ENCODE measurements at places on chromosomes 4 and X. TPM values are rescaled to one million over a fixed set of nuclear protein-coding genes. Genes with fewer than 3 reads are reported as not detected.

Gene CAMK2D
- total RNA-seq = 50.3 TPM

Gene MAP7D2
- total RNA-seq = 0.98 TPM

DNA sequence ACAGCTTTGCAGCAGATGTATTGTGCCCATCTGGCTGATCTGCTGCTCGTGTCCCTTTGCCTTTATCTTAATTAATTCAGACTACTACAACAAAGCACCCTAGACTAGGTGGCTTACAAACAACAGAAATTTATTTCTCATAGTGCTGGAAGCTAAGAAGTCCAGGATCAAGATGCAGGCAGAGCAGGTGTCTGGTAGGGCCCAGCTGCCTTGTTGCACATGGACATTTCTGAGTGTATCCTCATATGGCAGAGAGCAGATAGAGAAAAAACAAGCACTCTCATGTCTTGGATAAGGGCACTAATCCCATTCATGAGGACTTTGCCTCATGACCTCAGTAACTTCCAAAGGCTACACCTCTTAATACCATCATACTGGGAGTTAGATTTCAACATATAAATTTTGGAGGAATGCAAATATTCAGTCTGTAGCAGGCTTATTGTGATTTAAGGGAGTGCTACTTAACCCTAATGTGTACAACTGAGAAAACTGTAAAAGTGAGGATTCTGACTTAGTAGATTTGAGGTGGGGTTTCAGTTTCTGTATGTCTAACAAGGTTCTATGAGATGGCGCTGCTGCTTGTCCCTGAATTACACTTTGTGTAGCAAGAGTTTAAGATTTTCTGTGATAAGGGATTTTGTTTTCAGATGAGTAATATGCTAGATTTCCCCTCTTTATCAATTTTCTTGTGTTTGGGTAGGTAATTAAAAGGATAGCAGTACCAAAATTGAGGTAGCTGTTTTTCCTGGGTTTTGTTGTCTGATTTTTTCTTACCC, 473.2 kb upstream of the TECRL start:
- no peaks in the 10 kb centered on the region for H3K36me3 ChIP-seq
- no peak overlapping the region for H3K4me3 ChIP-seq
- H3K27ac ChIP-seq = no peak overlapping the region
- no peaks in the 10 kb centered on the region for H3K27me3 ChIP-seq

DNA sequence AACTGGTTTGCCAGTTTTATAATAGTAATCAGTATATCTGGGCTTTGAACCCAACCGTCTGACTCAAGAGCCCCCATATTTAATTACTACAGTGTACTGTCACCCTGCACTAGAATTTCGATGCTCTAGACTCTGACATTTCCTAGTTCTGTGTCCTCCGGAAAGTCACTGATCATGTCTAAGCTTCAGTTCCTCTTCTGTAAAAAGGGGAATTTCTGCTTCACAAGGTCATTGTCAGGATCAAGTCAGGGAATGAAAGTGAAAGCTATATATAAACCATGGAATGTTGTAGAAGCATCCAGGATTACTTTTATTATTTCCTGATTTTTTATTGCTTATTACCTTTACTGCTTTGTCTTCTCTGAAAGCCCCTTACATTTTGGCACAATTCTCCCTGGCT, 4.0 kb upstream of the KCNIP4 start:
- peaks cover 8% of the 10 kb centered on the region for H3K4me1 ChIP-seq
- H3K36me3 ChIP-seq = no peaks in the 10 kb centered on the region
- H3K27me3 ChIP-seq = no peaks in the 10 kb centered on the region
- no peak overlapping the region for H3K4me3 ChIP-seq
- no peak overlapping the region for H3K27ac ChIP-seq

GRCh38 chrX:51894697-51895336, 1.4 kb downstream of the MAGED1 start:
- no peaks in the 10 kb centered on the region for H3K27me3 ChIP-seq
- peak overlapping the region; percentile 53 for H3K4me3 ChIP-seq
- H3K4me1 ChIP-seq = peaks cover 17% of the 10 kb centered on the region
- H3K36me3 ChIP-seq = no peaks in the 10 kb centered on the region

DNA sequence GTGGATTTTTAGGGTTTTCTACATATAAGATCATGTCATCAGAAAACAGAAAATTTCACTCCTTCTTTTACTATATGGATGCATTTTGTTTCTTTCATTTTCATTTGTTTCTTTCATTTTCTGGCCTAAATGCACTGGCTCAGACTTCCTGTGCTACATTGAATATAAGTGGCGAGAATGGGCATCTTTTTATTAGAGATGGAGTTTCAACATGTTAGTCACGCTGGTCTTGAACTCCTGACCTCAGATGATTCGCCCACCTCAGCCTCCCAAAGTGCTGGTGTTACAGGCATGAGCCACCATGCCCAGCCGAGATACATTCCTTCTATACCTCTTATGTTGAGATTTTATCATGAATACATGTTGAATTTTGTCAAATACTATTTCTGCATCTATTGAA, 61.8 kb downstream of the BRWD3 start:
- no peak overlapping the region for H3K4me3 ChIP-seq
- no peaks in the 10 kb centered on the region for H3K4me1 ChIP-seq
- no peak for DNase-seq
- no peaks in the 10 kb centered on the region for H3K27me3 ChIP-seq

DNA sequence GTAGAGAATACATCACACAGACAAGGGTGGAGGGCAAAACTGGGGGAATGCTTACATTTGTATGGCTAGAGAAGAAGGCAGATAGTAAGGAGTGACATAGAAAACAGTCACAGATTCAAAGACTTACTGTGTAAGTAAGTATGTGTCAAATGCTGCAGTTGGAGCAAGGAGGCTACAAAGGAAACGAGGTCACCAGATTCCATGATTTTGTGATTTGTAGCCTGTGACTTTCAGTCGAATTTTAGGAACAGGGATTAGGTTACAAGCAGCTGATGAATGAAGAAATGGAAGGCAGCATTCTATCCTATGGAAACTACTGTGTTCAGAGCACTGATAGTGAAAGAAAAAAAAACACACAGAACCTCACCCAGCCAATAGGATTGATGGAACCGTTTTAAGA, 407.9 kb downstream of the IL15 start:
- no peak overlapping the region for H3K4me3 ChIP-seq
- no peak for DNase-seq
- H3K27ac ChIP-seq = no peak overlapping the region
- no peaks in the 10 kb centered on the region for H3K36me3 ChIP-seq
- no peaks in the 10 kb centered on the region for H3K27me3 ChIP-seq

DNA sequence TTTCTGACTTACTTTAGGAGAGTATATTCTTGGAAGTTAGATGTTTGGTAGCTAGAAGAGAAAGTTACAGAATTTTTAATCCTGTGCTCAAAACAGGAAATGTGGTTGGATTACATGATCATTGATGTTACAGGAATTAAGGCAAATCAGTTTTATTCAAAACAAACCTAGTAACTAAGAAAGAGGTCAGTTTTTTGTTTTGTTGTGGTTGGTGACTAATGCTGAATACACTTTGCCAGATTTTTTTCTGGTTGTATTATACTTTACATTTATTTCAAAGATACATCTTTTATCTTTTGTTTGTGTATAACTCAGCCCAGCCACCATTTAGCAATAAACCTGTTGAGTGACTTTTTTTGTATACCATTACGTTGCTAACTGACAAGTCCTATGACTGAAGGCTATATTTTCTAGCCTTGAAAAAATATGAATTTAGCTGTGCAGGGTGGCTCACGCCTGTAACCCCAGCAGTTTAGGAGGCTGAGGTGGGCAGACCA, 116.7 kb downstream of the KLHL8 start:
- H3K4me3 ChIP-seq = no peak overlapping the region
- no peaks in the 10 kb centered on the region for H3K36me3 ChIP-seq
- no peaks in the 10 kb centered on the region for H3K27me3 ChIP-seq
- H3K4me1 ChIP-seq = peaks cover 44% of the 10 kb centered on the region

GRCh38 chr4:126004941-126005340, 690.2 kb downstream of the FAT4 start:
- no peaks in the 10 kb centered on the region for H3K4me1 ChIP-seq
- H3K27me3 ChIP-seq = no peaks in the 10 kb centered on the region
- no peak overlapping the region for H3K4me3 ChIP-seq
- H3K27ac ChIP-seq = no peak overlapping the region
- no peaks in the 10 kb centered on the region for H3K36me3 ChIP-seq
- DNase-seq = no peak

DNA sequence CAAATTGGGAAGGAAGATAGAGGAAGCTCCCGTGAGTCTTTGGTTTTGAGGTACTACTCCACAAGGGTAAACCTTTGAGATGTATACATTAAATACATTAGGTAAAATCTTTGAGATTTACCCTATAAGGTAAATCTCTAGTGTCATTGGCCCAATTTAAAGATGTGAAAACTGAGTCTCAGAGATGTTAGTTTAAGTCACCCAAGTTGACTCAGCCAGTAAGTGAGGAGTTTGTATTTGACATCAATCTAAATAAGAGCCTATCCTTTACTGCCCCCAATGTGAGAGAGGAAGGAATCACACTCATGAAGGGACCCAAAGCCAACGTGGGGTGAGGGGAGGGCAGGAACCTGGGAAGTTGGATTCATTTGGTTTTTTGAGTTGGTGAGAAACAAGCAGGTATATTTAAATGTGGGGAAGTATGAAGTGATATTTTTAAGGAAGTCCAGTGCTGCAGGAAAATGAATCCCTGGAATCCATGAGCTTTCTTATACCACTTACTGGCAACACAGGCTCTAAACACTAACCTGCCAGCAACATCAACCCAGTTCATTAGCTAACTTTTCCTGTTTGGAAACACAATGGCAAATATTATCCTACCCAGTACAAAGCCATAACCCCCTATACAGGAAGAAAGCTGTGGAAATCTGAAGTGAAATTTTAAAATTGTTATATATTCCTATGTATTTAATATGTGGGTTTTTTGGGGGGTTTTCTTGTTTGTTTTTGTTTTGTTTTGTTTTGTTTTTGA, 55.3 kb downstream of the PALLD start:
- no peak overlapping the region for H3K27ac ChIP-seq
- DNase-seq = no peak

DNA sequence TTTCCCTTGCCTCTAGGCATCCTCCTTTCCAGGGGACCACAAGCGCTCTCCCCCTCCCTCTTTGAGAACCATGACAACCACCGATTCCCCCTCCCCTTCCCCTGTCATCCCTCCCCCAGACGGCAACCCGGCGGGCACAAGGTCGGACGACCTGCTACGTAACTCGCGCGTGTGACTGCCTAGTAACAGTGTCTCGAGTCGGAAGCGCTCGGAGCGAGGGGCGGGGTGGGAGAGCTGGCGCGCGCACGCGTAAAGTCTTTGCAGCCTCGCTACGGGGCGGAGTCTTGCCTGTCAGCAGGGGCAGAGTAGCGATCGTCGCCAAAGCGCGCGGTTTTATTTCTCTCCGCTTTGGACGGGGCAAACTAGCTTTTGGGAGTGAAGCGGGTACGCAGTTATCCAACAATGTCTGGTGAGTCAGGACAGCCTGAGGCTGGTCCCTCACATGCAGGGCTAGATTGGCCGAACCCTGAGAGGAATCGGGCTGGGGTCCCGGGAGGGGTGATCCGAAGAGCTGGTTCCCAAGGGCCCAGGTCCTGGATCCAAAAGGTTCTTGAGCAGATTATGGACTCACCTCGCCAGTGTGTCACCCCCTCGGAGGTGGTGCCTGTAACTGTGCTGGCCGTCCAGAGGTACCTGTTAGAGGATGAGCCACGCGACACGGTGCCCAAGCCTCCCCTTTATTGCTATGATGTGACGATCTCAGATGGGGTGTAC, at the start of gene RADX:
Gene RADX (plus strand): TSS at position 300 of the 714 bp plus-strand sequence. CDS start 103 bp downstream, at position 403.
- H3K4me1 ChIP-seq = no peaks in the 10 kb centered on the region
- no peaks in the 10 kb centered on the region for H3K27me3 ChIP-seq
- H3K36me3 ChIP-seq = no peaks in the 10 kb centered on the region
- peak within 1 kb of the TSS; percentile 5 for H3K27ac ChIP-seq

DNA sequence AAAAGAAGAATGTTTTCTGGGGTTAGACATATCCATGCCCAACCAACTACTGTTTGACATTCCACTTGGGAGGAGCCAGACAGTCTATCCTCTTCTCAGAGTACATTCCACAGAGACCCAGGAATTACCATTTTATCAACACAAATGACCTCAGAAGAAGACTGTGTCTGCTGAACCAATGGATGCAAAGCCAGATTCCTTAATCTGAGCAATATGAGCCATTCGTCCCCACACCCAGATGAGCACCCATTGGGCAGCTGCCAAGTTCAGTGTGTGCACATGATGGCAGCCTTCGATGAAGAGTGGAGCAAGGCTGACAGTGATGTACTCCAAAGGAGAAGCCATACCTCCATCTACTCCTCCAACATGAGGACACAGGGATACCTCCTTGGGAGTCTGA, 111.3 kb downstream of the ZNF674 start:
- H3K27me3 ChIP-seq = no peaks in the 10 kb centered on the region
- no peak for DNase-seq
- H3K36me3 ChIP-seq = no peaks in the 10 kb centered on the region
- no peak overlapping the region for H3K4me3 ChIP-seq

DNA sequence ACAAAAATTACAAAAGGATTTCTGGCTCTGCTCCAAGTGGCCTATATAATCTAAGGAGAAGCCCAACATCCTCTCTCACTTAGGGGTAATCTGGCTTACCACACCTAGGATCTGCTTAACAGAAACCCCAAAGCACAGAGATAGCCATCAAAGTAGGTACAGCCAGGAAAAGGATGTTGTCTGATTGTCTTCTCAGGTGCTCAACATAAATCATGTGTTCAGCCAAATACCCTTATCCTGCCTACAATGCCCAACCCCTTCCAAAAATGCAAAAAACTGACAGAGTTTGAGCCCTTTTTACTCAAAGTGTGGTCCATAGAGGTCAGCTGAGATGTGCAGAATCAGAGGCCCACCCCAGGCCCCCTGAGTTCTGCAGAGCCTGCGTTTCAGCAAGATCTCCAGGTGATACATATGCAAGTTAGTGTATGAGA, 53.9 kb downstream of the PPM1K start:
- peak overlapping the region; percentile 81 for H3K27ac ChIP-seq
- H3K36me3 ChIP-seq = no peaks in the 10 kb centered on the region
- no peaks in the 10 kb centered on the region for H3K4me1 ChIP-seq
- H3K4me3 ChIP-seq = peak overlapping the region; percentile 40
- no peaks in the 10 kb centered on the region for H3K27me3 ChIP-seq

- H3K27ac ChIP-seq = no peak overlapping the region
- no peaks in the 10 kb centered on the region for H3K27me3 ChIP-seq
- H3K36me3 ChIP-seq = no peaks in the 10 kb centered on the region
- no peaks in the 10 kb centered on the region for H3K4me1 ChIP-seq
- no peak overlapping the region for H3K4me3 ChIP-seq
Measured at GRCh38 chrX:134929808-134930207, 61.0 kb upstream of the SMIM10 start.

DNA sequence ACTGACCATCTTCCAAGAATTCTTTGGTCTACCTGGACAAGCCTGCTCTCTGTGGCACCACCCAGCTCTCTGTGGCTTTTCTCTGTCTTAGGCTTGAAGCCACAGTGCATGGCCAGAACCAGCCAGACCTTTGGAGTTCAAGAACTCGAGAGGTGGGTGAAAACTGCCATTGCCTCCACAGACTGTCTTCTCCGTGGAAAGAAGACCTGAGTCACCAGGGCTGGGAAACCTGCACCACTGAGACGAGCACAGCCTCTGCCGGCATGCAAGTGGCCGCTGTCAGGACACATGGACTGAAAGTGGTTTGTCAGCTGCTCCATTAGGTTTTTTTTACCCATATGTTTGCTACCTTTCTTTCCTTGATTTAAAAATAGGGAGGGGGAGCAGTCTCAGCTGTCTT, 74.5 kb downstream of the MGST2 start:
- H3K4me1 ChIP-seq = peaks cover 35% of the 10 kb centered on the region
- DNase-seq = peak; percentile 91
- H3K27ac ChIP-seq = peak overlapping the region; percentile 87
- H3K27me3 ChIP-seq = no peaks in the 10 kb centered on the region
- H3K4me3 ChIP-seq = no peak overlapping the region

- no peak for DNase-seq
- H3K4me1 ChIP-seq = peaks cover 69% of the 10 kb centered on the region
- no peak overlapping the region for H3K4me3 ChIP-seq
Measured at GRCh38 chr4:38687571-38688011, 23.6 kb downstream of the KLF3 start.
